Activated CD4-positive, alpha-beta T cell treated with anti-CD3 and anti-CD28 coated beads, Interleukin-2, amount 50 U/mL, for 24 hours (primary cell): ENCODE measurements at places on chromosomes 1 and 21.

- no peak for DNase-seq
These were observed 319.4 kb upstream of the NFIA start for GRCh38 chr1:60762911-60763310.

DNA sequence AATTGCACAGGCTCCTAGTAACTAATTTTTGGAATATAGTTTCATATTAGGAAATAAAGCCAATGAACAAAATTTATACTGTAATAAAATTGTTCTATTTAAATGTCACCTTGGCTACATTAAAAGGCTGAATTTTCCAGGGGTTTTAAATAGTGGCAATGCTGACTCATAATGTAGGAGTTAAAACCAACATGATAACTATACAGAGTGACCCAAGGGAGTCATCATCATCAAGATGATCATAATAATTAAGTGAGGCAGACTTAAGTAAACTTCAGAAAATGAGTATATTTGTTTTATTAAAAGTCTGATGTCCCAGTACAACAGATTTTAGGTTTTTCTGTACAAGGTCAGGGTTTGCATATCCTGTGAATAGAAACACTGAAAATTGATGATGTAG, 183.4 kb downstream of the PLPPR4 start:
- DNase-seq, result no peak

GRCh38 chr1:204846546-204846945, 24.1 kb upstream of the NFASC start:
- DNase-seq, result no peak

DNA sequence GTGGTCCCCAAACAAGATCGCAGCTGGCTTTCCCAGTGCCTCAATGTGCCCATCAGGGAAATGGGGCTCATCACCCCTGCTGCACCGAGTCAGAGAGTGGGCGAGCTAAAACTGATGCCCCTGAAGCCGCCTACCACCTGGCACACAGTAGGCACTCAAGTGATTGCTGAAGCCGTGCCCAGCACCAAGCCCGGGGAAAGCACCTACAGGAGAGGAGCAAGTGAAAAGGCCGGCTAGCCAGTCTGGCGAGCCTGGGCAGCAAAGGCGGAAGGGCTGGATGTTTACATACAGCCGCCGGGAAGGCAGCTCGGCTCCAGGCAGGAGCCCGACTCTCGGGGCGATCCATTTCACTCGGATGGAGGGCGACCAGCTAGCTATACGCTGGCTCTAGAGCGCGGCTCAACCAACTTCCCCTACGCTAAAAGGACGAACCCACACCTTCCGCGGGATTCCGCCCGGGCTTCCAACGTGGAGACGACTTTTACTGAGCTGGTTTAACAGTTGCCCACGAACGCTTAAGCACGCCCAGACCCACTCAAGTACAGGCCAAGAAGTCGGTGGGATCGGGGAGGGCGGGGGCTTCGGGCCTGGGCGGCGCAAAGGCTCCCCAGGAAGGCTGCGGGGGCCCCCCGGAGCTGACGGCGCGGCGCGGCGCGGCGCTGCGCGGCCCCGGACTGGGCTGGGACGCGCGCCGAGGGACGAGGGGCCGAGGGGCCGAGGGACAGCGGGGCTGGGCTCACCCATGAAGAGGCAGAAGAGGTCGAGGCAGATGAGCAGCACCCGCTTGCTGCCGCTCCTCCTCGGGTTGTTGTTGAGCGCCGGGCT, 1.0 kb downstream of the PLPP3 start:
- no peak for DNase-seq

DNA sequence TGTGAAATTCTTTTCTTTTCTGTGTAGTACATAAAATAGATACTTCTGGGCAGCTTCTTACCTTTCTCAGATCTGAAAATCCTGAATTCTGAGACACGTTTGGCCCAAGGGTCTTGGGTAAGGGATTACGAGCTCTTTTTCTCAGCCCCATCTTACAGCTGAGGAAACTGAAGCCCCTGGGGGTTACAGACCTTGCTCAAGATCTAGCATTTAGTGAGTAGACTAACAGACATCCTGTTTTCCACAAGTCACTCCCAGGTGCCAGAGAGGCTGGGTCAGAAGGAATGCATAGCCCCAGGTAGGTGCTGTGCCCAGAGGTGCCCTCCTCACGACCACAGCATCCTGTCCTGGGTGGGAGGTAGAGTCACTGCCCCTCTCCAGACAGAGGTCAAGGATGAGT, 13.2 kb upstream of the CREG1 start:
- DNase-seq, result no peak

- peak; percentile 50 for DNase-seq
These were observed 17.9 kb downstream of the SLC9A1 start for GRCh38 chr1:27136998-27137542.

DNA sequence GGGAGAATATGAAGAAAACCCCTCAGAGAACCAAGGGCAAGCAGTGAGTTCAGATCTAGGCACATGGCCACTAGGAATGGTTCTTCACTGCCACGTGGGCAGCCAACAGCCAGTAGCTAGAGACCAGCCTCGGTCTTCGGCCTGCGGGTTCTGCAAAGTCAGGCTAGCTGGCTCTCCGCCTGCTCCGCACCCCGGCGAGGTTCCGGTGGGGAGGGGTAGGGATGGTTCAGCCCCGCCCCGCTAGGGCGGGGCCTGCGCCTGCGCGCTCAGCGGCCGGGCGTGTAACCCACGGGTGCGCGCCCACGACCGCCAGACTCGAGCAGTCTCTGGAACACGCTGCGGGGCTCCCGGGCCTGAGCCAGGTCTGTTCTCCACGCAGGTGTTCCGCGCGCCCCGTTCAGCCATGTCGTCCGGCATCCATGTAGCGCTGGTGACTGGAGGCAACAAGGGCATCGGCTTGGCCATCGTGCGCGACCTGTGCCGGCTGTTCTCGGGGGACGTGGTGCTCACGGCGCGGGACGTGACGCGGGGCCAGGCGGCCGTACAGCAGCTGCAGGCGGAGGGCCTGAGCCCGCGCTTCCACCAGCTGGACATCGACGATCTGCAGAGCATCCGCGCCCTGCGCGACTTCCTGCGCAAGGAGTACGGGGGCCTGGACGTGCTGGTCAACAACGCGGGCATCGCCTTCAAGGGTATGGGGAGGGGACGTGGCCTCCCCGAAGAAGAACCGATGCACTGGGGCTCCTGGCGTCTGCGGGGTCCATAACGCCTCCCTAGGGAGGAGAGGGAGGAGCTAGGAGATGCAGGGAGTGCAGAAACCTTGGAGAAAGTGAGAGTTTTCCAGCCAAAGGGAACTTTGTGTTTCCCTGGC, at the start of gene CBR1:
CBR1 (plus strand) TSS at position 312 of the 871 bp plus-strand sequence; CDS start at position 404, 92 bp downstream.
- DNase-seq, result peak; percentile 76

- DNase-seq, result no peak
These were observed 1.4 kb downstream of the DUSP10 start for GRCh38 chr1:221740369-221740992.

DNA sequence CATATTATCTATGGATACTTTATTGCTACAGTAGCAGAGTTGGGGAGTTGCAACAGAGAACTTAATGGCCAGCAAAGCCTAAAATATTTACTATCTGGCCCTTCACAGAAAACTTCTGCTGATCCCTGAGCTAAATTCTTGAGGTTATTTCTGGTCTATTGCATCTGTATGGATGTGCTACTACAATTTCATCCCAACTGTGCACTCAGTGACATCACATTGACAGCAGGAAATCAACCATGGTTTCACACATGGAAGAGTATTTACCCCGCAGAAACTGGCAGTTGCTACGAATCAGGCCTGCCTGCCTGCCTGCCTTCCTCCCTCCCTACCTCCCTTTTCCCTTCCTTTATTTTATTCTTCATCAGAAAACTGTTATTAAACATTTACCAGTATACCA, 12.1 kb downstream of the CLCA2 start:
- no peak for DNase-seq

DNA sequence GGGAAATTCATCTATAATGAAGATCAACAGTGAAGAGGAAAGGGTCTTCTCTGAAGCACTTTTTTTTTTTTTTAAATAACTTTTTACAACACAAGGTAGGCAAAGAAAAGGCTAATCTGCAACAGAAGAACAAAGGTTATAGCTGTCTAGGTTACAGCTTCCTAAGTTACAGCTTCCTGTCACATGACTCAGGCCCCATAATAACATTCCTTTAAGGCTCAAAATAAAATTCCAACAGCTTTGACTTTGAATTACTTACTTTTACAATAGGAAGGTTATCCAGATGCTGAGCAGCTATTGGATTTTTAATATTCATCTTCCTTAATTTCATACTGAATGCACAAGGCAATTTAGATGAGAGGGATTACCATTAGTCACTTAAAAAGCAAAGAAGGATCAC, 40.4 kb upstream of the TMEM61 start:
- DNase-seq, result no peak

GRCh38 chr1:237832858-237833257, 57.9 kb downstream of the ZP4 start:
- no peak for DNase-seq

- no peak for DNase-seq
These were observed 34.6 kb downstream of the RUNX1 start for GRCh38 chr21:35014302-35015041.

GRCh38 chr1:173960625-173961024, 43.5 kb upstream of the SERPINC1 start:
- no peak for DNase-seq

GRCh38 chr1:3552176-3552575, 59.1 kb downstream of the MEGF6 start:
- no peak for DNase-seq
